ENCODE measurements at places on chromosomes 4 and X.

- DNase-seq = no peak
Measured at GRCh38 chr4:35548921-35549320, 695.4 kb downstream of the ARAP2 start.

GRCh38 chr4:67546004-67546356 is 677 bp upstream of the CENPC start:
- DNase-seq = no peak

- DNase-seq = no peak
Measured at GRCh38 chr4:39067451-39067850, 5.4 kb downstream of the KLHL5 start.

GRCh38 chr4:134028421-134028820 is 173.2 kb downstream of the PABPC4L start:
- DNase-seq = no peak

- DNase-seq = no peak
Measured at GRCh38 chrX:135112096-135112729, 8.1 kb downstream of the ETDB start.

DNA sequence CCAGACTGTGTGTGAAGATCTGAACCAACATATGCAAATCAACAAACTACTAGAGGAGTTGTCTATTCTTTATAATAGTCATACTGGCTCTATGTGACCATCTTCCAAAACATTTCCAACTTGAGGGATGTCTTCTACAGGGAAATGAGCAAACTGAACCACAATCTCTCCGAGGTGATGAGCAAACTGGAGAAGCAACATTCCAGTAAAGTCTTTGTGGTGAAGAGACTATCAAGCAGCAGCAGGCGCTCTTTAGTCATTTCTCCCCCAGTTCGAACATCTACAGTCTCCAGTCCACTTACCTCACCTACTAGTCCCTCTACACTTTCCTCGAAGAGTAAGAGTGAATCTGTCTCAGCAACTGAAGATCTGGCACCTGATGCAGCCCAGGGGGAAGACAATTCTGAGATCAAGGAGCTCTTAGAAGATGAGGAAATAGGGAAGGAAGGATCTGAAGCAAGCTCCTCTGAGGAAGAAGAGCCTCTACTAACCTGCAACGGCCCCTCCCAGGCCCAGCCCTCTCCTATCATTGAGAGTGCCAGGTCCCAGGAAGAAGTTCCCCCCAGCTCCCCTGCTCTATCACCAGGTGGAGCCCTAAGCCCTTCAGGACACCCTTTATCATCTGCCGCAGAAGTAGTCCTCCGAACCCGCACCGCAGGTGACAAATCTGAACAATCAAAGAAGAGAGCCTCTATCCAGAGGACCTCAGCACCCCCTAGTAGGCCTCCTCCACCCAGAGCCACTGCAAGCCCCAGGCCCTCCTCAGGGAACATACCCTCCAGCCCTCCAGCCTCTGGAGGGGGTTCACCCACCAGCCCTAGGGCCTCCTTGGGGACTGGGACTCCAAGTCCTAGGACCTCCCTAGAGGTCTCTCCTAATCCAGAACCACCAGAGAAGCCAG is 98.1 kb downstream of the HNRNPD start:
- no peak for DNase-seq

DNA sequence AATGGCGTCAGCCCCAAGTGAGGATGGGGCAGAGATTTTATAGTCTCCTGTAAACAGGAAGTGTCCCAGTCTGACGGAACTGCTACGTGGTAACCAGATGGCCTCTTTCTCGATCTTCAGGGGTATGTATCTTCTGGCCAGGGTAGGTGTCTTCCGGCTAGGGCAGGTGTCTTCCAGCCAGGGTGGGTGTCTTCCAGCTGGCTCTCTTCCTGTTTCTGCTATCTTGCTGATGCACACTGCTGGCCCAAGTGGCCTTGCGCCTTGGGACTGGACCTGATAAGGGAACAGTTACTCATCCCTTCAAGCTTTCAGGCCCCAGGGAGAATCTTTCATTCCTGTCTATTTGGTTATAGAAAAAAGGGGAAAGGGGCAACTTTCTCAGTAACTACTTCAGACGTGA is 178.7 kb upstream of the MAGEE2 start:
- DNase-seq = no peak

GRCh38 chrX:137428221-137428661 is 137.7 kb upstream of the ZIC3 start:
- DNase-seq = peak; percentile 53

GRCh38 chr4:88971536-88971935 is 85.4 kb downstream of the FAM13A start:
- DNase-seq = no peak

DNA sequence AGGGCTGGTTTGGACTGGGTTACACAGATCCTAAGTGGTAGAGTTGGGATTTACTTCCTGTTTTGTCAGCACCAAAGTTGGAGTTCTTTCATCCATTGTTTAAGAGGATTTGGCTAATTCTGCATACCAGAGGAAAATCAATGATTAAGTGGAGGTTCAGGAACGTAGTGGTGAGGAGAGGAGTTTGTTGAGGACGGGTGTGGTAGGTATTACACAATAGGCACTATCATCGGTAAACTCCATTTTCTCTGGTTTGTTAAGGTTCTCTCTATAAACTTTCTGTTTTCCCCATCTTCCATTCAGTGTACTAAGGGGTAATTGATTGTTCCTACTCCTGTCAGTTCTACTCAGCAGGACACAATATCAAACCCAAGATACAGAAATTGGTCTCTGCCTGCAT is 107.5 kb upstream of the VCX2 start:
- DNase-seq = no peak
